ENCODE measurements at places on chromosomes 13 and 19.

- no peak for DNase-seq
Measured at GRCh38 chr19:30593356-30593755, 221.2 kb downstream of the ZNF536 start.

DNA sequence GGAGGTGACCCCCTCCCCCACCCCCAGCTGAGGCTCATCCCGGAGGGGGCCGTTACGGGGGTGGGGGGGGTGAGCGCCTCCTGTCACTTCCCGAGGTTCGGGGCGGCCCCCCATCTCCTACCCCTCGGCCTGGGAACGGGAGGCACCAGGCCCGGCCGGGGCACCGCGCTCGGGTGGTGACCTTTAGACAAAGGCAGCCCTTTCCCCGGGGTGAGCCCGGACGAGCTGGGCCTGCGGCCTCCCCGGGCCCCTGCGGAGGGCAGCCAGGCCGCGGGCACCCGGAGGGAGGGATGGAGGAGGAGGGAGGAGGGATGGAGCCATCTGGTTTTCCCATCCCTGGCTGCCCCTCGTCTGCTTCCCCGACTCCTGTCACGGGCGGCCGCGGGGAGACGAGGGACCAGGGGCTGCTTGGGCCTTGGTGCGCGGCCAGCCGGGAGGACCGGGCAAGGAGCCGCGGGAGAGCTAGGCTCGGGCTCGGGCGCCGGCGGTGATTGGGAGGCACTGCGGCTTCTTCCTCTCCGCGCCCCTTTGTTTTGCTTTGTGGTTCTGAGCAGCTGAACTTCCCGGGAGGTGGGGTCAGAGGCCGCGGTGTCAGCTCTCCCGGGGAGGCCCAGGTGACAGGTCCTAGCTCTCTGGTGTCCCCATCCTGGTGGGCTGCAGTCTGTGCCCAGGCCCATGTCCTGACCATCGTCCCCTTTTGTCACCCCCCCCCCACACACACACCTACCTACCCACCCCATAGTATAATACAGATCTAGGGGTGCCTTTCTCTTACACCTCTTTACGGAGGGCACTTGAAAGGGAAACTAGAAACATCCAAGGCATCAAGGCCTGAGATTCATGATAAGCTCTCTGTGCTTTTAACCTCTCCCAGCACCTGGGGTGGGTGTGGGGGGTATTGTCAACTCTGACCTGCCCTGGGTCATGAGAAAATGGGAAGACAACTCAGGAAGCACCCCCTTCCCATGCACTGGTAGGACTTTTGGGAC is 1.3 kb downstream of the BICRA start:
- DNase-seq: peak; percentile 29

GRCh38 chr19:51020988-51021651 is 1.6 kb upstream of the KLK10 start:
- no peak for DNase-seq

DNA sequence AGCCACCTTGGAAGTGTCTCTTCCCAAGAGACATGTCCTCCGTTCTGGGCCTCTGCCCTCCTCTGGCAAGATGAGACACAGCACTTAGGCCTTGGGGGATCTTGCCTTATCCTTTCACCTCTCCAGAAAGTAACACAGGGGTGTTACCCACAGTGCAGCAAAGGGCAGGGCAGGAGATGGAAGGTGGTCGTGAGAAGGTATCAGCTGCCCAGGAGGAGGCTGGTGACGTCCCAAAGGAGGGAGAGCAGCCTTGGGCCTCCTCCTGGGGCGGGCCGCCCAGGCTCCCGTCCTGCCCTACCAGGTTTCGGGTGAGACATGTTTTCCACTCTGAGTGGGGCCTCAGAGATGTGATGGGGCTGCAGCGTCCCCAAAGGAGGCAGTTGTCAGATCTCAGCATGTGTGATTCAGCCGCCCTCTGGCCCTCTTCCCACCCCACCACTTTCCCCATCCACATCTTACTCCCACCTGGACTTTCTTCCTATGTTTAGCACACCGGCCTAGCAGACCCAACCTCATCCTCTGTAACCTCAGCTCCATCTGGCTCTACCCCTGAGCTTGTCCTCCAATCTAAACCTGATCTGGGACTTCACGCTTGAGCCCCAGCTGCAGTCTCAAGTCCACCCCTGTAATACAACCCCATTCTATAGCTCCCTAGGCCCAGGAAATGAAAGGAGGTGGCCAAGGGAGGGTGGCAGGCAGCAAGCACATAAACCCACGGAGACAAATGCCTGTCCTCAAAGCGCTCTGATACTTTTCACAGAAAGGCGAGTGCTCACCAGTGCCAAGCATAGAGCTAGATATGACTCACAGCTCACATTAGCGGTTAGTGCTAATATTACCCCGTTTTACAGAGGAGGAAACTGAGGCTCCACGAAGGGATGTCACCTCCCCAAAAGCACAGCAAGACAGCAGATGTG is 9.3 kb downstream of the POU2F2 start:
- peak; percentile 57 for DNase-seq

DNA sequence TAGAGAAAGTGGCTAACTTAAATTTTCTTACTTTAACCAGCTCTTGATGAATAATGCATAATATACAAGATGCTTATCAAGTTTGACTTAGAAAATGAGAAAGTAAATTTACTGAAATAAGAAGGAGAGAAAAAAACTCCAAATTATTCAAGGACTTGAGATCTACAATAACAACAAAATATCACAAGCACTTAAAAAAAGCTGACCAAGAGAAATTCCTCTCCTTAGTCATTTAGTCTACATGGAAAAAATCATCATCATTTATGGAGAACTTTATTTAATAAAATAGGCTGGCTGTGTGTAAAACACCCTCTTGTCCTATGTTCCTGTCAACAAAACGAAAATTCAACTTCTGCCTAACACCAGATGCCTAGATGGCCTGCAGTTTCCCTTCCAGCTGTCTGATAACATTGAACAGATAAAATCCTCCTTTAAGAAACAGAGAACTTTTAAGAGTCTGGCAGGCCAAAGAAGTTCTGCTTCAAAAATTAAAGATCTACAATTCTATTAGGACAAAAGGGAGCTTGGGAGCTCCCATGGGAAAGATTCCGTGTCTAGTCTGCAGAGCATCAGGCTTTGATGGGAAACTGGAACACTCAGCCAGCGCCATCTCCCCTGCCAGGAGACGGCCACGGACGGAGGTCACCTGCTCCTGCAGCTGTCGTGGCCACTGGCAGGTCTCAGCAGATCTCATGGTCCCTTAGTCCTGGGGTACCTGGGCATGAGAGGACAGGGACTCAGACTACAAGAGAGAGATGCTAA is 37.9 kb upstream of the ATP11A start:
- DNase-seq: no peak

GRCh38 chr13:79490326-79490725 is 9.4 kb downstream of the NDFIP2 start:
- no peak for DNase-seq
